ENCODE measurements at places on chromosomes 16 and 17. TPM values are rescaled to one million over a fixed set of nuclear protein-coding genes. Genes with fewer than 3 reads are reported as not detected.

The TNFRSF17 gene
- not detected for total RNA-seq

The SLC12A3 gene
- total RNA-seq, result not detected

The AOC2 gene
- 3.6 TPM for total RNA-seq

The CHST4 gene
- total RNA-seq, result not detected

The CEP295NL gene
- not detected for total RNA-seq

The TBX21 gene
- 73.5 TPM for total RNA-seq

The BEAN1 gene
- not detected for total RNA-seq

Measured in activated naive CD4-positive, alpha-beta T cell treated with anti-CD3 and anti-CD28 coated beads, Interleukin-2, amount 50 U/mL, for 72 hours (primary cell).